ENCODE measurements at places on chromosomes 7 and 10.

GRCh38 chr7:156105337-156106106, 293.3 kb upstream of the SHH start:
- DNase-seq = no peak

DNA sequence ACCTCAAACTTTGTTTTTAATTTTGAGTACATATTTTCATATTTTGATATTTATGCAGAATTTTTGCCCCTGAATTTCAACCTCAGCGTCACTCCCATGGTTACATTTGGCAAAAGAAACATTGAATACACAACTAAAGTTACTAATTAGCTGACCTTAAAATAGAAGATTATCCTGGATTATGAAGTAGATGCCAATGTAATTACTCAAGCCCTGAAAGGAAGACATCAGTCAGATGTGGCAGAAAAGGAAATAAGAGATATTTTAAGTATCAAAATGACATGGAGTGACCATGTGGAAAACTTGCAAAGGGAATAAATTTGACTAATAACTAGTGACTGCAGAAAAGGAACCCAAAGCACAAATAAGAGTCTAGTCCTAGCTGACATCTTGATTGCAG, 701.3 kb upstream of the KCND2 start:
- DNase-seq = no peak

- DNase-seq = no peak
Observed at GRCh38 chr10:5349362-5349761, 15.4 kb upstream of the UCN3 start.

DNA sequence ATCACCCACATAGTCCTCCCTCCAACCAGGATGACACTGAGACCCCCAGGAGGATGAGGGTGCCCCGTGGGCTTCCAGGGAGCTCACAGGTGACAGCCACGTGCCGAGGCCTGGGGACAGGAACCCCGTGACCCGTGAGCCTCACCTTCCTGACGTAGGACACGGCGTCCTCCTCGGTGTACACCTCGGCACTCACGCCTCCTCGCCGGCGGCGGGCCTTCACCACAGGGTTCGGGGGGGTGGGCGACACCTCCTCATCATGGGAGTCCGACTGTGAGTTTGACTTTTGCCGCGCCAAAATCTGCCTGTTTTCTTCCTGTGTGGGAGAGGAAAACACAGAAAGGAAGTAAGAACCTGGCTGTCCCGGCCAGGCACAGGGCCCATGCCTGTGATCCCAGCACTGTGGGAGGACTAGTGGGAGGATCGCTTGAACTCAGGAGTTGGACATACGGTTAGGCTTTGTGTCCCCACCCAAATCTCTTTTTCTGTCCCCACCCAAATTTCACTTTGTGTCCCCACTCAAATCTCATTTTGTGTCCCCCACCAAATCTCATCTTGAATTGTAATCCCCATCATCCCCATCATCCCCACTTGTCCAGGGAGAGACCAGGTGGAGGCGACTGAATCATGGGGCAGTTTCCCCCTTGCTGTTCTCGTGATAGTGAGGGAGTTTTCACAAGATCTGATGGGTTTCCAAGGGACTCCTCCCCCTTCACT, 45.9 kb upstream of the DNAAF5 start:
- DNase-seq = no peak

- DNase-seq = no peak
Observed at GRCh38 chr7:131011432-131011742, 277.4 kb upstream of the KLF14 start.

- no peak for DNase-seq
Observed at GRCh38 chr10:28113202-28113601, 114.3 kb upstream of the ODAD2 start.

DNA sequence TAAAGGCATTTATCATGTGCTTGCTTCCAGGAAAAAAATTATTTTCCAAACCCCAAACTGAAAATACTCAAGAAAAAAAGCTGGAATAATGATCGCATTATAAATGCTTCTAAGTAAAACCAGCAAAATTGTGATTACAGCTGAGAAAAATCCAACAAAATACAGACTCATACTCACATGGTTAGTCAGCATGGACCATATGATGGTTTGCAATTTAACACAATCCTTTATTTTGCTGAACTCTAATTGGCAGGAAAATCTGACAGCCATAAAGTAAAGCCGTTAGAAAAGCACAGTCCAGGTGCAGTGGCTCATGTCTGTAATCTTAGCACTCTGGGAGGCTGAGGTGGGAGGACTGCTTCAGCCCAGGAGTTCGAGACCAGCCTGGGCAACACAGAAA, 59.6 kb downstream of the BRI3 start:
- no peak for DNase-seq

GRCh38 chr7:3197567-3198213, 103.4 kb upstream of the SDK1 start:
- no peak for DNase-seq

DNA sequence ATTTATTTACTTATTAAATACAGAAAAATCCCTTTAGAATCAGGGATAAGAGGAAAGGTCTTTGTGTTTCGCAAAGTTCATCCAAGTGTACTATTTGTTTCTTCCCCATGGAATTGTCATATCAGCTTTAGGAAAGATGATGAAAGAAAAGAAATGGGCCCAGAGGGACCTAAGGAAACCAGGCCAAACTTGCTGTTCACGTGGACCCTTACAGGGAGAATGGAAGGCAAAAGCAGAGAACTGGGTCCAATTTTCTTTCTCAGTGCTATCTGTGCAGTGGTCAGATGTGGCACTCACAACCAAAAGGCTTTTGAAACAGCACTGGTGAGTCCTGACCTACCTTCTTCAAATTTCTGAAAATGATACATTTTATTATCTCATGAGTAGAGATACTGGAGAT, 53.6 kb upstream of the FAM133B start:
- DNase-seq = no peak

- DNase-seq = no peak
Observed at GRCh38 chr10:129505500-129506075, 38.5 kb downstream of the MGMT start.

GRCh38 chr10:104318326-104318725, 19.9 kb downstream of the ITPRIP start:
- no peak for DNase-seq

DNA sequence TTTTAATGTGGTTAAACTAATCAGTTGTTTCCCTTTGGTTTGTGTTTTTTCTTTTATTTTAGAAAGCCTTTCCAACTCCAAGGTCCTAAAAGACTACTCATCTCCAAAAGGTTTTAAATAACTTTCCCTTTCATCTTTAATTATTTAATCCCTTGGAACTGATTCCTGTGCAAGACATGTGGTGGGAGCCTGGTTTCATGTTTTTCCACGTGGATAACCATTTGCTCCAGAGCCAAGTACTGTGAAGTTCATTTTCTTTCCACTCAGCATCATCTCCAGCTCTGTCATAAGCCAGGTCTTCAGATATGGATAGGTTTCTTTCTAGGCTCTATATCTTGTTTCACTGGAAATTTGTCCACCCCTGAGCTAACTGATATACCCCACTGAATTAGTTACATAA, 16.7 kb downstream of the PPP1R3C start:
- no peak for DNase-seq

DNA sequence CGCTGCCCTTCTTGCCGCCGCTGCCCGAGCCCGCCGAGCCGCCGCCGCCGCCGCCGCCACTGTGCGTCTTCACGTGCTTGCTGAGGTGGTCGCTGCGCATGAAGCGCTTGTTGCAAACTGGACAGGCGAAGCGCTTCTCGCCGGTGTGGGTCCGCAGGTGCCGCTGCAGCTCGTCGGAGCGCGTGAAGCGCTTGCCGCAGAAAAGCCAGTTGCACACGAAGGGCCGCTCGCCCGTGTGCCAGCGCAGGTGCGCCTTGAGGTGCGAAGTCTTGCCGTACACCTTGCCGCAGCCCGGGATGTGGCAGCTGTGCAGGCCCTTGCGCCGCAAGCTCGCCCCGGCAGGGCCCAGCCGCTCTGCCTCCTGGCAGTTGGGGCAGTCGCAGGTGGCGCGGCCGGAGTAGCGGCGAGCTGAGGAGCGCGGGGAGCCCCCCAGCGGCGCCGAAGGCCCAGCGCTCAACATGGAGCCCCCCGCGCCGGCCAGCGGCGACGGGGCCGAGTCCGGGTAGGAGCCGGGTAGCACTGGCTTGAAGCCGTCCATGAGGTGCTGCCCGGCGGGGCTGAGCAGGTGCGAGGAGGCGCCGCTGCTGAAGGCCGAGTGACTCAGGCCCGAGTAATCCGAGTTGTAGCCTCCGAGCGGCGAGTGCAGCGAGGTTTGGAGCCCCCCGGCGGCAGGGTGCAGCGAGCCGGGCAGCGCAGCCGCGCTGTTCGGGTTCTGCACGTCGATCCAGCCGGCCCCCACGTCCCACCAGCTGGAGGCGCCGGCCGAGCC, 2.1 kb downstream of the SP8 start:
- no peak for DNase-seq
